ENCODE measurements at places on chromosomes 4 and X.

- no peak for DNase-seq
These were observed 1841.9 kb downstream of the STIM2 start for GRCh38 chr4:28702571-28702970.

DNA sequence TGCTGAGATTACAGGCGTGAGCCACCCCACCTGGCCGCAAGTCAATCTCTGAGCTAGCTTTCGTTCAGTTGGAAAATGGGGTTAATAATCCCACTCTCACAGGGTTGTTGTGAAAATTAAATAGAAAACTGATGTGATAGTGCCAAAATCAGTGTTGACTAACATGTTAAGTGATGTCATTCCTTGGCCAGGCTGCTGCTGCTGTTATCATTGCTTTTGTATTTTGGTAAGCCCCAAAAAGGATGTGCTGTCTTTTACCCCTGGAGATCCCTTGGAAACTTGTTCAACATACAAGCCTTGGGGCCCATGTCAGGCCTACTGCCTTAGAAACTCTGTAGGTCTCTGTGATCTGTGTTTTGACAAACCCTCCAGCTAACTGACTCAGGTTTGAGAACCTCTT lies 106.3 kb downstream of the AFF1 start:
- DNase-seq = no peak

DNA sequence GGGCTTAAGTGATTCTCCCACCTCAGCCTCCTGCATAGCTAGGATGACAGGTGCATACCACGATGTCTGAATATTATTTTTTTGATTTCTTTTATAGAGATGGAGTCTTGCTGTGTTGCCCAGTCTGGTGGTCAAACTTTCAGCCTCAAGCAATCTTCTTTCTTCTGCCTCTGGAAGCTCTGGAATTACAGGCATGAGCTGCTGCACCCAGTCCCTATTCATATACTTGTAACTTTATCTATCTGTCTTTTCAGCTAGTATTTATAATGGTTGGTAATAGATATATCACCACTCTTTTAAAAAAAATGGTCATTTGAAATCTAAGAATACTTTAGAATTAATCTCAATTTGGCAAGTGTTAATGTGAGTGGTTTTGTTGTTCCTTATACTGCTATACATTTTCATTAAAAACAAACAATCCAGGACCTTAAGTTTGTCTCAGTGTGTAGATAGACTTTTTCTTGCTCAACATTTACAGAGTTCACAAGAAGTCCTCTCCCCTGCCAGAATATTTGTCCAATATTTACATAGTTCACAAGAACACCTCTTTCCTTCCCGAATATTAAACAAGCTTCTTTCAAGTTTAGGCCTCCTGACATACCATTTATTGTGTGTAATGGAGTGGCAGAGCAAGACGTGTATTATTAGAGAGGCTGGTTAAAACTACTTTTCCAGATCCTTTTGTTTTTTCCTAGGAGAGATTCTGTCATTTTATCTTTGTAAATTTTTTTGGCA lies 1197.4 kb upstream of the ADGRL3 start:
- DNase-seq = no peak

DNA sequence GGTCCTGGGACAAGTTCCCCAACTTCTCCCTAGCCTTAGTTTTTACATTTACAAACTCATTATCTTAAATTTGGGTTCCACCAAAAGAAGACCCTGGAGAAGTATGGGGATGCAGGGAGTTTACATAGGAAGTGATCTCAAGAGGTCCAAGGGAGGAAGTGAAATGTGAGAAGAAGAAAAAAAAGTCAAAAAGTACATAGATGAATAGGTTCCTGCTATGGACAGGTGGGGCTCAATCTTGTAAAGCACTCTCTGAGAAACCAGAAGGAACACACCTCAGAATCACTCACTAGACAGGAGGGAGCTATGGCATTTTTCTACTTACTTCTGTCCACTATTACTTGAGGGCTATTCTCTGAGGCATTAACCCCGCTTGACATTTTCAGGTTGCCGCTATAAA lies 56.6 kb downstream of the ARHGAP6 start:
- no peak for DNase-seq

GRCh38 chr4:74930162-74930561 lies 2.8 kb upstream of the PARM1 start:
- no peak for DNase-seq

- DNase-seq = no peak
These were observed 51.5 kb upstream of the ETNPPL start for GRCh38 chr4:108814326-108814725.

DNA sequence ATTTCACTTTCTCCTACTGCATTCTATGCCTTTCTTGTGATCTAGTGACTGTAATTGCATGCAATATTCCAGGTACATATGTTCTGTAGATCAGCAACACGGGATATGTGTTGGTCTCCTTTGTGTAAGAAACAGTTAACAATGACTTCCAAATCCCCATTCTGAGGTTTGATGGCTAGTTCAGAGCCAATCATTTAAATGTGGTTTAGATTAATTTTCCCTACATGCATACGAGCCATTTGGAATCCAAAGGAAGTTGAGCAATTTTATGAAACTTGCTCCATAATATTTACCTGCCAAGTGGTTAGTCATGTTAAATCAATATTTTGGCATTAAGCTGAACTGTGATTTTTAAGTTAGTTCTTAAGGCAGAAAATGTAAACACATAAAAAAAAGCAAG lies 172.8 kb upstream of the DCAF12L2 start:
- no peak for DNase-seq

- DNase-seq = no peak
These were observed 1639.3 kb downstream of the RPA4 start for GRCh38 chrX:98523026-98523425.
